Pericardium fibroblast (primary cell): ENCODE measurements at places on chromosomes 4 and X. TPM values are rescaled to one million over a fixed set of nuclear protein-coding genes. Genes with fewer than 3 reads are reported as not detected.

Gene PABPC4L
- 0.94 and 3.0 TPM in 2 replicates for total RNA-seq

Gene SSX4B
- total RNA-seq, result not detected in 2 replicates

Gene PNCK
- 0.09 and 0.35 TPM in 2 replicates for total RNA-seq

Gene ITIH6
- total RNA-seq, result not detected in 2 replicates

Gene SRPX2
- total RNA-seq, result 69.2 and 161 TPM in 2 replicates

Gene P2RY10
- not detected in 2 replicates for total RNA-seq

Gene MFAP3L
- total RNA-seq, result 0.23 and 4.9 TPM in 2 replicates

Gene CDS1
- under 0.01 TPM in 1 of 2 replicates, not detected in the other for total RNA-seq

Gene BMP3
- under 0.01 TPM in 1 of 2 replicates, not detected in the other for total RNA-seq

Gene FANCB
- total RNA-seq, result 0.58 and 0.68 TPM in 2 replicates

Gene EGF
- not detected in 2 replicates for total RNA-seq

Gene SMIM31
- total RNA-seq, result not detected in 2 replicates

Gene NHSL2
- 2.0 and 2.3 TPM in 2 replicates for total RNA-seq

Gene TIMP1
- 611 and 1,853 TPM in 2 replicates for total RNA-seq

Gene ZNF732
- not detected in 2 replicates for total RNA-seq

Gene PAGE4
- not detected in 2 replicates for total RNA-seq

Gene SLBP
- 52.3 and 80.5 TPM in 2 replicates for total RNA-seq

Gene MAGEA11
- not detected in 2 replicates for total RNA-seq
